Fibroblast of mammary gland (primary cell): ENCODE measurements at places on chromosomes 5 and 9.
A peak's percentile ranks its signal among the peaks of the same experiment; 100 is the strongest.

DNA sequence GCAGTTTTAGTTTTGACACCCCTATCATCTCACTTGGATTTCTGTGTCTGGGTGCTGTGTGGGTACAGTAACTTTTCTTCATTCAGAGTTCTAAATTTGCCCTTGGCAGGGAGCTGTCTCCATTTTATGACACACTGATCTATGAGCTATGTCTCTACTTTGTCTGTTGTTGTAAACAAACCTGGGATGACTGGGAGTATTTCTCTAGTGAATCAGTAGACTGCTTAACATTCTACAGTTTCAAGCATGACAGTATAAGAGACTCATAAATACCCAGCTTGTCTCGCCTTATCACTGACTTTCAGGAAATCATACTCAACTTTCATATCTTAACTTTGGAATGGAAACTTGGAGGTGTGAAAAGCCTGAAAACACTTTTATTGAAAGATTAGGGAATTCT is 212.1 kb upstream of the NUDT12 start:
- no peak for DNase-seq

DNA sequence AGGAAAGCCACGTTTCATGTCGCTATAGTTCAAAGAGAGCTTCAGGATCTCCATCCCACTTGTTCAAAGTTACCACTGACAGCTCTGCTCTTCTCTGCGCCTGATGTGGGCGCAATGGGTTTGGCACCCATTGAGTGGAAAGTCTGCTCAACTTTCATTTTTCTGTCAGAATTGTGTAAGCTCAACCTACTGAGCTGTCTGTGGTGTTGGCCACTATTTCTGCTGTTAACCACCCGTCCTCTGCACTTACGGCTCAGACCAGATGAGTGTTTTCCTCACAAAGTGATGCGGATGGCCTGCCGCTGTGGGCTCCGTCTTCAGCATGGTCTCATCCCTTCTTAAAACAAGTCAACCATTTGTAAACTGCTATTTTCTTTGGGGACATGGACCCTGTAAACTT is 131.2 kb downstream of the WNK2 start:
- no peak for DNase-seq

- DNase-seq: no peak
These were observed 18.7 kb upstream of the RASGRF2 start for GRCh38 chr5:80941496-80941895.

DNA sequence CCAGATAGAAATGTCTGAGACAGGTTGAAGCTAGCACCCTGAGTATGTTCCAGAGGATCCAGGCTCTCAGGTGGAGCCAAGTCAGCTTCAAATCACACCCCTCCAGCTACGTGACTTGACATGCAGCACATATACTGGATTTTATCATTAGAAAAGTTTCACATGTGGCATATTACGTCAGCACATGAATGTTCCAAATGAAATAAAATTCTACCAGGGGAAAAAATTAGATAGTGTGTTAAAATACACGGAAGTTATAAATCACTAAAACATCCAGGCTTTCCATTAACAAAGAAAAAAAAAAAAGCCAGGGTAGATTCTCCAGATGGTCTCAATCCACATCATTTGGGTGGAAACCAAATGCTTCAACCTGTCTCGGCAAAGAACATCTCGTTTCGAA is 251.6 kb downstream of the MPDZ start:
- DNase-seq: no peak

DNA sequence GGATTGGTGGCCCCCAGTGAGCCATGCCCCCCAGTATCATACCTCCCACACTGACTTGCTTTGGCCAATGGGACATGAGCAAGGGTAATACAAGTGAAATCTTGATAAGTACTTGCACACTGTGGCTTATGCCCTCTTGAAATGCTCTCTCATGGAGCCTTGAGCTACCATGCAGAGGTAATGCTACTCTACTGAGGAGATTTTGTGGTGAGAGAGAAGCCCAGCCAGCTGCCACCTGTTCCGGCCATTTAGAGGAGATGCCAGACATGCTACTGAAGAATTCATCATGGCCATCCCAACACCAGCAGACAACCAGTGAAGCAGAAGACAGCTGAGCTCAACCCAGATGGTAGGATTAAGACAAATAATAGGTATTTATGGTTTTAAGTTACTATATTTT is 299.5 kb downstream of the MEF2C start:
- DNase-seq: no peak

- DNase-seq: peak; percentile 89
These were observed 104.2 kb downstream of the PPARGC1B start for GRCh38 chr5:149834246-149834855.

GRCh38 chr9:4327504-4328191 is 27.8 kb upstream of the GLIS3 start:
- peak; percentile 95 for DNase-seq

- DNase-seq: no peak
These were observed 21.0 kb downstream of the EXOC3 start for GRCh38 chr5:463952-464351.

DNA sequence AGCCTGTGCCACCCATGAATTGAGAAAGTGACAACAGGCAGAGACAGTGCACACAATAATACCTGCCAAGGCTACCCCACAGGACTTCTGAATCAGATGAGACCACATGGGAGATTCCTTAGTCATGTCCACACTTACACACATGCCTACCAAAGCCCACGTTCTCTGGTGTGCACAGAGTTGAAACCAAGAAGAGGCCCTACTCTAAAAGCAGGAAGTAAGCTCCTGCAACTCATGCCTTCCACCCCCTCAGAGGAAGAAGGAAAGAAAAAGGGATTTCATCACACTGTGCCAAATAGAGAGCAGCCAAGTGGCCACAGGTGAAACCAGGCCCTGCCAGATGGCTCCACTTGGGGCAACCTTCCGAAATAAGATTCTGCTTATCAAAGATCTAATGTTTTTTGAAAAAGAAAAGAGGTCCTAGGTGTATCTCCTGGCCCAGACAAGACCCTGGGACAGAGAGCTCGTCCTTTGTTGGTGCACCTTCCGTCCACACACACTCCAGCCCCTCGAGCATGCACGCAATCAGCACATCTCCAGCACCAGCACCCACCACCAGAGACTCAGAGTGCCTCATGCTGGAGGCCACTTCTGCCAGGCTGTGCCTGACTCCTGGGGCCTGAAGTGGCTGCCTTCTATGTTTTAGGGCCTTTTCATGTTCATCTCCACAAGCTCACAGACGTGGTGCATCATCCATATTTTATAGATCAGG is 114.6 kb upstream of the SPOCK1 start:
- peak; percentile 82 for DNase-seq
